CD4-positive, alpha-beta T cell treated with Interleukin-4 for 1 hour (primary cell): ENCODE measurements at places on chromosomes 7 and 10.

- DNase-seq, result no peak
Measured at GRCh38 chr7:158860394-158860793, 4.0 kb downstream of the DYNC2I1 start.

DNA sequence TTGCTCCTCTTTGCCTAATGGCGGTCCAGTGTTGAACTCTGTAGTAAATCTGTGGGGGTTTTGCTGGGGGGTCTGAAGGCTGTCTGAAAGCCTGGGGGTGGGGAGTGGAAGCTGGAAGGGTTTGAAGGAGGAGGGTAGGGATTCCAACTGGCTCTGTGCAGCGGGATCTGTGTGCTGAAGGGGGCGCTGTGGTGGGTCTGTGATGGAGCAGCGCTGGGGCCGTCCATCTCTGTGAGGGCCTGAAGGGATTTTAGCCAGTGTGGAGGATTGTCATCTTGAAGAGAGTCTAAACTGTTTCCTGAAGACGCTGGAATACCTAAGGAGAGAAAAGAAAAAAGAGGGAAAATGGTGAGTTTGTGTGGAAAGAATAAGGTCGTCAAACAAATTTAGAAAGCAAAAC is 129.2 kb downstream of the STRA8 start:
- no peak for DNase-seq

DNA sequence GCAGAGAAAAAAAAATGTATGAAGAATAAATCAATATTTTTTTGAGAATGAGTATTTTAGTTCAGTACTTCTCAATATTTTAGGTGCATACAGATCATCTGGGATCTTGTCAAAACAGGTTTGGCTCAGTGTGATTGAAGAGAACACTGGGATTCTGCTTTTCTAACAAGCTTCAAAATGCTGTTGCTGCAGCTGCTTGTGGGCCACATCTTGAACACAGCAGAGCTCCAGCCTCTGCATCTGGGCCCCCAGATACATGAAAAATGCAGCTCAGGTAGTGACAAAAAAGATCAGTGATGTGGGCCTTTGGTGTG is 1177.1 kb upstream of the C7orf33 start:
- no peak for DNase-seq

GRCh38 chr10:130360826-130361311 is 224.7 kb downstream of the GLRX3 start:
- DNase-seq, result no peak
